Stimulated activated CD4-positive, alpha-beta T cell treated with anti-CD3 and anti-CD28 coated beads, Interleukin-1b, Interleukin-23, amount 100 ng/mL, for 1 hour (primary cell): ENCODE measurements at places on chromosomes 2 and 18.

DNA sequence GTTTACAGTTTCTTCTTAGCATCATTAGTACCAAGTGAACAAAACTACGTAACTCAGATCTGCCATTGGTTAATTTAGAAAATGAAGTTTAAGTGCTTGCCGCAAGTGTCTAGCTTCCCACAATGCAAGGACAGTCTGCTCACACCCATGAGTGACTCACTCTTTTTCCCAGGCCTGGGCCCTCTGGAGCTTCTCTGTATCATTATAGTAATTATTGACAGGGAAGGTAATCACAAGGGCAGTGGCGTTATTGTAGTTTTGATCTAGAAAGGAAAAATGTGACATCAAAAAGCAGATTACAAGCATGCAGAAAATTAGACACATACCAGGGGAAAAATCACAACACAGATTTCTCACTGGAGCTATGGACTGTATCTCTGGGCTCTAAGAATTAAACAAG is 38.5 kb downstream of the NPC1 start:
- DNase-seq: no peak

DNA sequence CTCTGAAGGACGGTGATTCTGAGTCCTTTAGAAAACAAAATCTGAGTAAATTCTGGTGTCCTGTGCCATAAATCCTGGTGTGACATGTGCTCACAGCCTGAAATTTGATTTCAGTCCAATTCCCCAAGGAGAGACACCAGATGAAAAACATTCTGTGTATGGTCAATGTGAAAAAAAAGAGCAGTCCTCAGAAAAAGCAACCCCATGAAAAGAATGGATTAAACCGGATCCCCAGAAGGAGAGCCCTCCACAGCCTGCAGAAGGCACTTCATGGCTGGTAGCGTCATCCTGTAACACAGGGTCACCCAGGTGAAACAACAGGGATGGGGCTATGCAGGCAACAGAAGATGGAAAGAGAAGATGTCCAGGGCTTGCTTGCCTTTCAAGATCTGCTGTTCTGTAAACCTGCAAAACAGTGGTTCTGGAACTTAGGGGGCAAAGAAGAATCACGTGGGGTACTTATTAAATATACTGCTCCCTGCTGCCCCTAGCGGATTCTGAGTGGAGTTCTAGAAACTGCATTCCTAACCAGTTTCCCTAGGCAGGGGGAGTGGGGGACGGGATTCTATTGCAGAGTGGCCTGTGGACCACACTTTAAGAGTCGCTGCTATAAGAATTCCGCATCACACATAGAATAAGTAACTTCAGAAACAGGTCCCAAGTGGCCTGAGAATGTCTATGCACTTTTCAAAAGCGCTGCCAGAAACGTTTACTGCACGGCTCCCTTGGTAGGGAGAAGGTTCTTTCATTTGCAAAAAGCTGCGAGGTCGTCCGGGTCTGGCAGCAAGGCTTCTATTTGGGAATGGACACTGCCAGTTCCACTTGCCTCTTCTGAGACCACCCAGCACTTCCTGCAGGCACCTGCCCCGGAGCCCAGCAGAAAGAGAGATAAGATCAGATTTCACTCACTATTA is 118.9 kb upstream of the ARL5A start:
- DNase-seq: no peak

DNA sequence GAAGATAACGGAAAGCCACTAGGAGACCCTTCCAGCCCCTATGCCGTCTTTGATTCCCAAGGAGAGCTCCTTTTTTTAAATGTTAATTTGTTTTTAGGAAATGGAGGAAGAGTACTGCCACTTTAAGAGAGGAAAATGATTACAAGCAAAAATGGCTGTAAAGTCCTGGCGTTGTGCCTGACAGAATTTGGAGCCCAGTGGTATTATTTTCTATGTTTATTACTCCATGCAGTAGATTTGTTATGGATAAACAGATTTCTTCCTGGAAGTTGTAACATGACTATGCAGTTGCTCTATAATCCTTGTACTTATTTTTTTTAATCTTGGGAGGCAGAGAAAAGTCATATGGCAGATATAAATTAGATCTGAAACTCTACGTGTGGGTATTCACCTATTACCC is 141.3 kb downstream of the GBX2 start:
- DNase-seq: no peak

DNA sequence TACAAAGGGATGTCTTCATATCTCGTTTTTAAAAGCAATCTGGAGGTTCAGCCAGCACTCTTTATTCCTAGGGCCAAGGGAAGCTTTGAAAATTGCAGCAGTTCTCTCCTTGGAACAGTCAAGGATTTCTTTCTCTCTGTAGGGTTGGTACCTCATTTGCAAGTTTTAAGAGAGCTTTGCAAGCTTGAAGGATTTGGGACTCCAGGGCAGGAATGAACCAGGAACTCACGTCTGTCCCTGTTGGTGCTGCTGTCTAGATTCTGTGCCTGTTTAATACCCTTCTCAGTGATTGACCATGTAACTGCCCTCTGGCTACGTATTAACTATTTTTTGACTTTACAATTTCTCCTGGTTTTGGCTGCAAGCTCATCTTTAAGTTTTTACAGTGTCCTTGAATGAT is 262.5 kb upstream of the ST6GAL2 start:
- no peak for DNase-seq

GRCh38 chr2:134493797-134494196 is 225.0 kb downstream of the TMEM163 start:
- DNase-seq: no peak

DNA sequence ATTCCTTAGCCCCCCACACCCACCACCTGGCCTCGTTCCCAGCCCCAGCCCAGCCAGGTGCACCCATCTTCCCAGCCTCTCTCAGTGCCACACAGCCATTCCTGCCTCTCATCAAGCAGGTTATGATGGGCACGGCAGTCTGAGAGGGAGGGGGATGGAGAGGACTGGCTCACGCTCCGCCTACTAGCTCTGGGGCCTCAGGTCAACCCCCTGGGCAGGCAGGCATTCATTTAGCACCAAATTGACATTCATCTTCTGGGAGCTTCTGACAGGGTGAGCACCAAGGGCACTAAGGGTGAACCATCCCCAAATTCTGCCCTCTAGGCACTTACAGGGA is 66.2 kb upstream of the FOSL2 start:
- no peak for DNase-seq

DNA sequence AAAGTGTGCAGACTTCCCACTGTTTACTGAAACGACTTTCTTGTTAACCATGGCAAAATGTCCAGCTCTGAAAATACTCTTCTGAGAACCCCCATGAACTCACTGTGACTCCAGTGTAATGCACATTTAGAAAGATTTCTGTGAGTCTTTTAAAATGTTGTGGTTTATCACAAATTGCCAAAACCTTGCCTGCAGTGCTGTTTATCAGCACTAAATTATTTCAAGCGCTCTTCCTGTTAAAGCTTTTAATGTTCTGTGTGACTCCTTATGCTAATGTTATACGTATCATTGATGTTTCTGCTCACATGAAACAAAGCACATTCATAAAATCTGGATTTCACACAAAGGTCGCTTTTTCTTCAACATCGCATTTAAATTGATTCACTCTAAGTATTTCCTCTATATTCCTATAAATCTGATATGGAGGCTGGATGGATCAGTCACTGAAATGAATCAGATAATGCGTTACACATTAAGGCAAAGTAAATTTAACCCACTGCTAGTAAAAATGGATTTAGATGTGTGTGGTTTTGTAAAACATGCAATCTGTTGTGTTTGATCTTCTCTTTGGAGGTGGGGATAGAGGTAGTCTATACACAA is 521.2 kb downstream of the NYAP2 start:
- no peak for DNase-seq

DNA sequence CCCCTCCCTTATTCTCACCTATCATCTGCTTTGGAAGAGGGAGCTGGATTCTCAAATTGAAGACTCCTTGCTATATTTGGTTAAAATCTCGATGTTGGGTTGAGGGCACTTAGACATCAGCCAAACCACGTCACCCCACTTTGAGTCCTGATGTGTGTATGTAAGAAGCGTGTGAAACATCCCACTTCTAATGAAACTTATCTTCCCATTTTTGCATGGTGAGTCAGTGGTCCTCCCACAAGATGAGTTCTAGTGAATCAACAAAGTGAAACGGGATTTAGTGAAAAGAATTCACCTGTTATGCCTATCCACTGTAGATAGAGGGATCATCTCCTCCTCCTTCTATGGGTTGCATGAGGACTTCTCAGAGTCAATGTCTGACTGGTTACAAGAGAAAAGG is 51.4 kb upstream of the SPRED2 start:
- DNase-seq: no peak

- no peak for DNase-seq
Measured at GRCh38 chr2:54523324-54523959, 67.3 kb downstream of the SPTBN1 start.

DNA sequence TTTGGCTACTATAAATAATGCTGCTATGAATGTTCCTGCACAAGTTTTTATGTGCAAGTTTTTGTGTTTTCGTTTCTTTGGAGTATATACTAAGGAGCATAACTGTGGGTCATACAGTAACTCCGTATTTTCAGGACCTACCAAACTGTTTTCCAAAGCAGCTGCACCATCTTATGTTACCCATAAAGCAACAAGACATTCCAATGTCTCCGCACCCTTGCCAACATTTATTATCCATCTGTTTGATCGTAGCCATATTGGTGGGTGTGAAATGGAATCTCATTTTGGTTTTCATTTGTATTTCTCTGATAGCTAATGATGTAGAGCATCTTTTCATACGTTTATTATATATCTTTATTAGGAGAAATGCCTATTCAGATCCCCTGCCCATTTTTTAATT is 13.8 kb downstream of the TMEM131 start:
- DNase-seq: no peak

- no peak for DNase-seq
Measured at GRCh38 chr2:191009541-191010374, 4.2 kb downstream of the STAT1 start.

- DNase-seq: no peak
Measured at GRCh38 chr18:58025733-58026132, 18.3 kb upstream of the NEDD4L start.

DNA sequence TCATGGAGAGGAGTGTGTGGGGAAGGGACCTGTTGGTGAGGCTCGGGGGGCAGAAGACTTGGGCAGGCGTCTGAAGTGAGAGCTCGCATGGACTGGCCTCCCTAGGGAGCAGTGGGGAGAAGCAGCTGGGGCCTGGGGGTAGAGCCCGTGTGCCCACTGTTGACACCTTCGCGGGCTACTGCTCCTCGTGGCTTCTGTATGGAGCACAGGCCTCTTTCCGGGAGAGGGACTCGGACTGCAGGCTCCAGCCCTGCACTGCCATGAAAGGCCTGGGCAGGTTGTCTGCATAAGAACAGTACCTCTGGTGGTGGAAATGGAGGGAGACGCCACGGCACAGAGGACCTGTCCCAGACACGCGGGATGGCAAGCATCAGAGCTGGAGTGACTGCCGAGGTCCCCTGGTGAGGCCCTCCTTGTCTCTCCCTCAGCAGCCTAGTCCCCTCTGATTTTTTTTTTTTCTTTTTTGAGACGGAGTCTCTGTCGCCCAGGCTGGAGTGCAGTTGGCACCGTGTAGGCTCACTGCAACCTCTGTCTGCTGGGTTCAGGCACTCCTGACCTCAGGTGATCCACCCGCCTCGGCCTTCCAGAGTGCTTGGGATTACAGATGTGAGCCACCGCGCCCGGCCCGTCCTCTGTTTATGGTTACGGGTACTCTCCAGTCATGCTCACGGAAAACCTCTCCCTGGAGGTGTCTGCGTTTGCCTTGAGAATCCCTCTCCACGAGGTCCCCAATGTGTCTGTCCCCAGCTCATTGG is 44.7 kb upstream of the PTMA start:
- DNase-seq: no peak

GRCh38 chr18:42909095-42909494 is 206.4 kb downstream of the RIT2 start:
- DNase-seq: no peak

DNA sequence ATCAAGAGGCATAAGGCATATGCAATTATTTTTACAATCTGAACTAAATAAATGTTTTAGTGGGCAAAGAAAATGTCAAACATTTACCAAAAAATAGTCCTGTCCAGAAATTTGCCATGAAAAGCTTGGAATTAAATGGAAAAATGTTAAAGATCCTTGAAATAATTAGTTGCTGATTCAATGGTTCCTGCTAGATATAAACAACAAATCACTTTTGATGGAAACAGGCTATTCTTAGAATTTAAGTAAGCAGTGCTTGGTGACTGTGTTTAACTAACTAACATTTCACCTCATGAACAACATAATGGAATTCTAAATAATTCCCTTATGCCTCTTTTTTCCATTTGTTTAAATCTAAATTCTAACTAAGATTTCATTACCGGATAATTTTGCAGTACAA is 3.9 kb downstream of the RND3 start:
- no peak for DNase-seq

GRCh38 chr2:46335391-46336282 is 38.4 kb downstream of the EPAS1 start:
- DNase-seq: no peak

DNA sequence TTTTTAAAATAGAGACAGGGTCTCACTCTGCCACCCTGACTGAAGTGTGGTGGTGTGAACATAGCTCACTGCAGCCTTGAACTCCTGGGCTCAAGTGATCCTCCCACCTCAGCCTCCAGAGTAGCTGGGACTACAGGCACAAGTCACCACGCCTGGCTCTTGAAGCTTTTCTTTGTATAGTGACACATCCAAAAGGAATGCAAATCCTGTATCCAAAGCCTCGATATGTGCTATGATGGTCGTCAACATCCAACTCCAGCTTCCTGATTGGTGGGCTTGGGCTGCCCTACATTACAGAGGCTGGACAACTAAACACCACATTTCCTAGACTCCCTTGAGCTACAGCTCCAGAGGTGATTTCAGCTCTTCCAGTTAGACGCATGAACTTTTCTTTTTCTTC is 101.7 kb upstream of the PGAP1 start:
- DNase-seq: no peak

DNA sequence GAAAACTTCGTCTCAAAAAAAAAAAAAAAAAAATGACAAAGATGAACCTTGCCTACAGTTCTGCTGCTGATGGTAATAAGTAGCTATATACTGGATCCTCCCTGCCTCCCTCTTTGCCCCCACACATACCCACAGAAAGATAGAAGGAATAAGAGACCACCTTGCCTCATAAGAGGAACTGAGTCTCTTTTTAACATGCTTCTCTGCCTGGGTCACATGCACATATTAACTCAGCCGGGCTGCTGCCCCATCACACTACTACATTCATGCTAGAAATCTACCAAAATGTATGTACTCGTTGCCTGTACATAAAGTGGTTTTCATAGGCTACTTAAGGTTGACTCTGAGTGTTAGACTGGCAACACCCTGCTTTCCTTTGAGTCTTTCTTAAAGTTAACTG is 78.9 kb upstream of the B3GNT2 start:
- no peak for DNase-seq

- DNase-seq: no peak
Measured at GRCh38 chr18:66674286-66674685, 70.4 kb upstream of the CDH19 start.

DNA sequence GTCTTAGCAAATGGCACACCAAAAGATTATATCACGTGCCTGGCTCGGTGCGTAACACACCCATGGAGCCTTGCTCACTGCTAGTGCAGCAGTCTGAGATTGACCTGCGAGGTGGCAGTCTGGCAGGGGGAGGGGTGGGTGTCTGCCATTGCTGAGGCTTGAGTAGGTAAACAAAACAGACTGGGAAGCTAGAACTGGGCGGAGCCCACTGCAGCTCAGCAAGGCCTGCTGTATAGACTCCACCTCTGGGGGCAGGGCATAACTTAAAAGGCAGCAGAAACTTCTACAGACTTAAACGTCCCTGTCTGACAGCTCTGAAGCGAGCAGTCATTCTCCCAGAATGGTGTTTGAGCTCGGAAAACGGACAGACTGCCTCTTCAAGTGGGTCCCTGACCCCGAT is 55.9 kb upstream of the FSHR start:
- DNase-seq: no peak

GRCh38 chr2:187586011-187586641 is 31.9 kb upstream of the TFPI start:
- no peak for DNase-seq

- DNase-seq: no peak
Measured at GRCh38 chr18:80172056-80172455, 63.0 kb downstream of the ADNP2 start.
